ENCODE measurements at places on chromosomes 12 and 14. TPM values are rescaled to one million over a fixed set of nuclear protein-coding genes. Genes with fewer than 3 reads are reported as not detected.

Gene TAS2R42
- not detected for total RNA-seq

Gene RNASE7
- not detected for total RNA-seq

Gene TBX3
- total RNA-seq, result 0.81 TPM

GRCh38 chr12:19387161-19387560 lies 52.1 kb upstream of the AEBP2 start:
- no peak for DNase-seq

DNA sequence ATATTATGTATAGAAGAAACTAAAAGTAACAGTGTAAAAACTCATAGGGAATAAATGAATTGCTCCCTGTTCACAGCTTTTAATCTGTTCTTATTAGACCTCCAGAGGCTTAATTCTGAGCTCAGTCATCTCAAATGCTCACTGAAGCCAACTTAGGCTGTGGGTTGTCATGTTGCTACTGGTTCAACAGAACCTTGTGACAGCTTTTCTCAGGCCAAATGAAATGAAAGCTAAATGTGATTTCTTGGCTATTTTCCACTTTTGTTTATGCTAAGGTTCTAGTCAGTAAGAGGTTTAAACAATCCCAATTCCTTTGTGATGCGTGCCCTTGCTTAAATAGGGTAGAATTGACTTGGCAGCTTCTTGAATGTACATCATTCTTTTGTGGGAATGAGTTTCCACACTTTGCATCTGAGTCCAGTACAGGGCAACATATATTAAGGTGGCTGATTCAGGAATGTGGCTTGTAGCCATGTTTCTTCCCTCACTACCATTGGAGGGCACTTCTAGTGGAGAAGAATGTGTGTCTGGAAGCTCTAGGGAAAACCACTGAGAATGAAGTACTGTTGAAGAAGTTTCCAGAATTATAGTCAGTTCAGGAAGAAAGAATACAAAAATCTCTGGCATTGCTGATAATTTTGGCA lies 156.4 kb downstream of the NEDD1 start:
- DNase-seq, result no peak

- DNase-seq, result no peak
Observed at GRCh38 chr14:64728106-64728505, 23.9 kb downstream of the PLEKHG3 start.

GRCh38 chr12:30806989-30807694 lies 52.4 kb upstream of the CAPRIN2 start:
- no peak for DNase-seq

- DNase-seq, result no peak
Observed at GRCh38 chr14:35861204-35861868, 35.2 kb downstream of the BRMS1L start.

- no peak for DNase-seq
Observed at GRCh38 chr12:9943240-9943639, 11.1 kb upstream of the CLEC2A start.

GRCh38 chr12:117294189-117294603 lies 67.2 kb downstream of the NOS1 start:
- no peak for DNase-seq

- DNase-seq, result no peak
Observed at GRCh38 chr14:36339816-36340215, 19.4 kb upstream of the MBIP start.

- DNase-seq, result no peak
Observed at GRCh38 chr14:71491931-71492330, 440.3 kb upstream of the RGS6 start.

DNA sequence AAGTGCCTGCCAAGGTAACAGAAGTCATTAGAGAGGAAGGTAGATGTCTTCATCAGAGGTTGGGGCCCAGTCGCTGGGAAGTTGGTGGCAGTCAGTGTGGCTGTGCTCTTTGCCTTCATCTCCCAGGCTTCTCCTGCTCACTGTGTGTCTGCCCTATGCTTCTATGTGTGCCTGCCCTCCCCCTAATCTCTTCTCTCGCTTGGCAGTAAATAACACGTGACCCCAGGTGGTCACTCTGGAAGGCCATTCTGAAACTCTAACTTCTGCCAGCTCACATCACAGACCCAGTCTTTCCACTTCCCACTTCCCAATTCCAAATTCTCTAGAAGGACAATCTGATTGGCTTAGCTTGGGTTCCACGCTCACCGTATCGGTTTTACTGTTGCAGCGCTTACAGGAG lies 9.3 kb downstream of the ZNF664 start:
- no peak for DNase-seq

DNA sequence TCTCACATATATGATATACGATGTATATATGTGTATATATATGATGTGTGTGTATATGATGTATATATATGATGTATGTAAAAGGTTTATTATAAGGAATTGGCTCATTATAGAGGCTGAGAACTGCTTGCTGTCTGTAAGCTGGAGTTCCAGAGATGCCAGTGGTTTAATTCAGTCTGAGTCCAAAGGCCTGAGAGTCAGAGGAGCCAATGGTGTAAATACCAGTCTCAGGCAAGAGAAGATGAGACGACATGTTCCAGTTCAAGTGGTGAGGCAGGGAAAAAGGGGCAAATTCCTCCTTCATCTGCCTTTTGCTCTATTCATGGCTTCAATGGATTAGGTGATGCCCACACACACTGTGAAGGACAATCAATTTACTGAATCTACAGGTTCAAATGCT lies 17.1 kb upstream of the STYK1 start:
- DNase-seq, result no peak

GRCh38 chr12:41604830-41605229 lies 416.7 kb downstream of the PDZRN4 start:
- DNase-seq, result no peak

All from pulmonary artery endothelial cell (primary cell).